Kidney epithelial cell (primary cell): ENCODE measurements at places on chromosomes 11 and 22.

GRCh38 chr11:11786771-11787170, 55.0 kb upstream of the USP47 start:
- no peak for DNase-seq

DNA sequence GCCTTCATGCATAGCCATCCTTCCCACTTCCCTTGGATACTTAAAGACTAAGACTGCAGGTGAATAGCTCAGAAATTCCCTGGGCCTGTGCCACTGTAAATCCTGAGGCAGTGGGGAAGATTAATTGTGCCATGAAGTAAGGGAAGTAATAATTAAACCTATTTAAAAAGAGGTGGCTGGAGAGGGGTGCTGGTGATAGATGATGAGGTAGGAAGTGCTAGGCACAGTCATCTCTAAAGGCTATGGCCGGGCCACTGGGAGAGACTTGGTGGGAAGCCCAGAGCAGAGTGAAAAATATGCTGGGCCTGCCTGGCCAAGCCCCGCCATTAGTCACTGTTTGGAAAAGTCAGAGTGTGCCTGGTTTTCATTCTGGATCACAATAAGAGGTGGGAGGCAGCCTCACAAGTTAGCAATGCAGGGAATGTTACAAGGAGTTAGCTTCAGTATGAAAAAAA, 197.2 kb upstream of the PITPNB start:
- DNase-seq: peak; percentile 63

GRCh38 chr22:19880786-19881569, 26.3 kb upstream of the GNB1L start:
- peak; percentile 92 for DNase-seq

DNA sequence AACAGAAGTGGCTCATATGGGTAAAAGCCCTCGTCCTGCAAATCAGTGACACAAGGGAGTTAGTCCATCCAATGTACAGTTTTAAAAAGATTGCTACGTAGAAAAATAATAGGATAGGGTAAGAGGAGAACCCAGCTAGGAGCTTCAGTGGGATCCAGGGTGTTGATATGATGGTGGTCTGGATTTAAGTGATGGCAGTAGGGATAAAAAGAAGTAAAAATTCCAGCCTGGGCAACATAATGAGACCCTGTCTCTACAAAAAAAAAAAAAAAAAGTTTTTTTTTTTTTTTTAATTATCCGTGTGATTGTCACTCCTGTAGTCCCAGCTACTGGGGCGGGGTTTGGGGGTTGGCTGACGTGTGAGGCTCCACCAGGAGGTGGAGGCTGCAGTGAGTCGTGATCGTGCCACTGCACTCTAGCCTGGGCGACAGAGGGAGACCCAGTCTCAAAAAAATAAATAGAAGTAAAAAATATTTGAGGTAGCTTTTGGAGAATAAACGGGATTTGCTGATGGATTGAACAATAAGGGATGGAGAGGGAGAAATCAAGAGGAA, 7.0 kb upstream of the L3MBTL2 start:
- DNase-seq: no peak

DNA sequence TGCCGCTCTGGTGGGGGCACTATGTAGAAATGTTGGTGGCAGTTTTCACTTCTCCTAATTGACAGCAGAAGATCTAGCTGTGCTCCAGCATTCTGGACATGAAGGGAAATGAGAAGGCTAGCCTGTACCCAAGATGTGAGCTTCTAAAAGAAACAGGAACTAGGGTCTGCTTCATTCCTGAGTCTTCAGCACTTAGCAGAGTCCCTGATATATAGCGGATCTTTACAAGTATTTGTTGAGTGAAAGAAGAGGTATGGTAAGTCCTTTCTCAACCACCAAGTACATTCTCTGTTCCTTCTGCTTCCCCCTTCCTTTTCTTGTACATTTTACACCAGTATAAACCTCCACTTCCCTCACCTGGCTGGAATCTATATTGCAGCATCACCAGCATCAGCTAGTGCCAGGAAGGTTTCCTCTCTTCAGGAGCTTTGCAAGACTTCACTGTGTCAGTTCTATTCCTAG, 408.3 kb upstream of the CADM1 start:
- no peak for DNase-seq

DNA sequence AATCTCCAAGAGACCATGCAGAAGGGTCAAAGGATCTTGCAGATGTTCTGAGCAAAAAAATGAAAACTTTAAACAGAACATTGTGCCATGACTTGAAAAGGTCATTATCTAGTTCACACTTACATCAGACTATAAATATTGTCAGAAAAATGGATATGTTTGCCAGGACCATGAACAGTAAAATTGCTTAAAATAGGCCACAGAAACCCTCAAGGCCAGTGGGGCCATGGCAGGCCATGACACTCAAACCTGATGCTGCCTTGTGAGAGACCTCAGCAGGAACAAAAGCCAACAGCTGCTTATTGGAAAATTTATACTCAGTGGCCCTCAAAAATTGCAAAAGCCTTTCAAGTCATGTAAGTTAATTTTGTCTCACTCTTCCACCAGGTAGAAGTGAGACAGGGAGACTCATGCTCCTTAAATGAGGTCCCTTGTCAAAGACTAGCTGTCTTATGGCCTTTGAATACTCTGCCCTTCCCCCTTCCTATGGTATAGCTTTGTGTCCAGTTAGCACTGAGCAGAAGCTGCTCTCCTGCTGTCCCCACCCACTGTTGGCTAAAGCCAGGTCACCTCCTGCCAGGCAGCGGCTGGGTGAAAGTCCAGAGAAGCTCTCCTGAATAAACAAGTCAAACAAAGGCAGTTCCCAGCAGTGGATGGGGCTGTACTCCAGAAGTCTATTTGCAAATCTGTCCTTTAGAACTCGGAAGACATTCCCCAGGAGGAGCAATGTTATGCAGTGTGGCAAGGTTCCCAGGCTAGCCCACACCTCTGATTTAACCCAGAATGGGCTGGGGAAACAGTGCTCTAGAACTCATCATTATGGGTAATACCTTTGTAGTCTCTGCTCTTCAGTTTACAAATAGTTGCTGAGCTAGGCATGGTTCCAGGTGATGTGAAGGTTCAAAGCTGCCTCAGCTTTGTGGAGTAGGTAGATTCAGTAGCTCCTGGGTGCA, 21.4 kb downstream of the ADM start:
- no peak for DNase-seq

- DNase-seq: no peak
Measured at GRCh38 chr11:13674799-13675509, 6.5 kb downstream of the FAR1 start.

GRCh38 chr11:117940736-117941135, 11.5 kb upstream of the TMPRSS13 start:
- no peak for DNase-seq

- peak; percentile 75 for DNase-seq
Measured at GRCh38 chr11:86741839-86742805, 58.2 kb upstream of the PRSS23 start.

GRCh38 chr11:61854206-61854895, 26.3 kb downstream of the FADS2 start:
- DNase-seq: no peak

DNA sequence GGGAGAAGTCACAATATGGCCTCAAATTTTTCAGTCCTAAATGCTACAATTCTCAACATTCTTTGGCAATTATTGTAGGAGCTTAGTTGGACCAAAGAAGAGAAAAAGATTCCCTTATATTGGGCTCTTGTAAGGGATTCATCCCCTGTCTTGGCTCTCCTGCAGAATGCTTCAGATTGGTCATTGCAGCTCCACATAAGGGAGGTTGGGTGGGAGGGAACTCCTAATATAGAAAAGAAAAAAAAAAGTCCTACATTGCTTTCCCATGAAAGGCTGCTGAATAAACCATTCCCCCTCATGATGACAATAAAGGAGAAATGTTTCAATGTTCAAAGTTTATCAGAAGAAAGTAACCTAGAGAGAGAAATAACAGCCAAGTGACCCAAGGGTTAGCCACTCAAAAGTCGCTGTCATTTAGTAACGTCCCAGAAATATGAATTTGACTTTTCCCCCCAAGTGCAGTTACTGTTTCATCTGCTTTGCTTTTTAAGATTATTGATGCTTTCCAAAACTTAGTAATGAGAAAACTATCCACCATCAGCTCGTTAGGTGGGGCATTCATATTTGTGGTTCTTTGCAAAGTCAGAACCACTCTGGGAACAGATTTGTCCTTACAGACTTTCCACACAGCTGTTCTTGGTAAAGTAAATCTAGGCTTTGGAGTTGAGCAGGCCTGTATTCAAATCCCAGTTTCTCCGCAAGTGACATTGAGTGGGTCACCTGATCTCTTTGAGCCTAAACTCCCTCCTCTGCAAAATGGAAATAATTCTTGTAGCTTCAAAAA, 5.0 kb upstream of the SLC1A2 start:
- no peak for DNase-seq

DNA sequence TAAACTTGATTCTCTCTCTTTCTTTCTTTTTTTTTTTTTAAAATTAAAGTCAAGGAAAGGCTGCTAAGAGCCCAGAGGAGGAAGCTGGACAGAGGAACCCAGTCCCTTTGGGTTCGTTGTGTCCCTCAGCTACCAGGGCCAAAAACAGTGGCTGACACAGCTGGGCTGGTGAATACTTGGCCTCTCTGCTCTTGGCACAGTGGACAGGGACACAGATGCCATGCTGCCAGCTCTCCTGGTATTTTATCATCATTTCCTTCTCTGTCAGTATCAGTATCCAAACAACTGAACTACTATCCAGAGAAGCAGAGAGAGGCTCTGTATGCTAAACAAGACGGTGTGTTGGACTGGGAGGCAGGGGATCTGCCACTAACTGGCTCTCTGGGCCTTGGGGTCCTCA, 123.7 kb upstream of the CCDC90B start:
- no peak for DNase-seq

GRCh38 chr11:77055913-77056312, 10.9 kb upstream of the CAPN5 start:
- no peak for DNase-seq

GRCh38 chr22:32533265-32534111, 58.9 kb downstream of the FBXO7 start:
- no peak for DNase-seq

DNA sequence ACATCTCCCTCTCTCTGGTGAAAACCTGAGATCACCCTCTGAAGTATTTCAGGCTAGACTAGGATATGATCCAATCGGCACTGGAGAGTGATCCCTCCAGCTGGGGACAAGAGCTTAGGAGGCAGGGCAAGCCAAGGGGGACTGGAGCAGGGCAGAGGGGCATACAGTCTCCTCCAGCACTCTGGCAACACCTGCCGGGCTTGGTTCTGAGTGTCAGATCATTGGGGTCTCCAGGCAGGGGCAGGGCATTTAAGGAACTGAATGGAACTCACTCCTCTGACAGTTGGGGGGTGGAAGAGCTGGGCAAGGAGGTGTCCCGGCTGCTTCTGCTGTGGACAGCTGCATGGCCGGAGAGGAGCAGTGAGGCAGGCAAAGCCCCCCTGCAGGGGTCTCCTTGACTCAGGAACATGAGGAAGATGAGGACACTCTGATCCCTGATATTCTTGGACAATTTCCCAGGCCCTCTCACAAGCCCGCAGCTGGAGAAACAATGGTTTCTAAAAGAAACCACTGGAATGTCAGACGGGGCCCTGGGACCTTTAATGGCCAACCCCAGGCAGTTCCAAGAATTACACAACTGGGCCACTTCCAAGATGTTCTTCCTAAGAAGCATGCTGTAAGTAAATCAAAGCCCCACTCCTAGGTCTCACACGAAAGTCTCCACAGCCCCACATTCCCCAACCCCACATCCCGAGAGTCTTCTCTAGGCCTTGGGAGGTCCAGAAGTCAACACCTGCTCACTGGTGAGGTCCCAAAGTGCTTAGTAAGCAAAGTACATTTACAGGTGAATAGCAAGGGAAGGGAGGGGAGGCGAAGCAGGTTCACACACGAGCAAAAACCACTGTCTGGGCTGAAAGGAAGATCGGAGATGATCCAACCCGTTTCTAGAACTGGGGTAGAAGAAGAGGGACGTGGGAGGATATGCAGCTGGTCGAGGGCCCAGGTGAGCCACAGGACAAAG, 1.2 kb upstream of the CCDC86 start:
- DNase-seq: peak; percentile 78
